Thyroid gland (tissue), 4 donors: ENCODE measurements at places on chromosomes 5 and 9.
A peak's percentile ranks its signal among the peaks of the same experiment; 100 is the strongest.

- no peak for DNase-seq
Observed at GRCh38 chr5:113574417-113574816, 60.9 kb downstream of the YTHDC2 start.

DNA sequence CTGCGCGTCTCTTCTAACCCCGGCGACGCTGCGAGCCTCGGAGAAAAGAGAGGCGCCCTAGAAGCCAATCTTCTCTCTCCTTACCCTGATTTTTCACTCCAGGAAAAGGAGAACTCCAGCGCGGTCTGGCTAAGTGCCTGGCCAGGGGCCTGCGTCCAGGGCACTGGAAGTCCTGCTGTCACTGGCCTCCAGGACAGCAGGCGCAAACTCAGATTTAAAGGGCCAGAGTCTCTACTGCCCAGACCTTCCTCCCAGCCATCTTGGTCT is 553 bp upstream of the FOXB2 start:
- DNase-seq, result no peak

GRCh38 chr5:127878174-127878750 is 175.1 kb downstream of the CCDC192 start:
- DNase-seq, result peak; percentile 8

DNA sequence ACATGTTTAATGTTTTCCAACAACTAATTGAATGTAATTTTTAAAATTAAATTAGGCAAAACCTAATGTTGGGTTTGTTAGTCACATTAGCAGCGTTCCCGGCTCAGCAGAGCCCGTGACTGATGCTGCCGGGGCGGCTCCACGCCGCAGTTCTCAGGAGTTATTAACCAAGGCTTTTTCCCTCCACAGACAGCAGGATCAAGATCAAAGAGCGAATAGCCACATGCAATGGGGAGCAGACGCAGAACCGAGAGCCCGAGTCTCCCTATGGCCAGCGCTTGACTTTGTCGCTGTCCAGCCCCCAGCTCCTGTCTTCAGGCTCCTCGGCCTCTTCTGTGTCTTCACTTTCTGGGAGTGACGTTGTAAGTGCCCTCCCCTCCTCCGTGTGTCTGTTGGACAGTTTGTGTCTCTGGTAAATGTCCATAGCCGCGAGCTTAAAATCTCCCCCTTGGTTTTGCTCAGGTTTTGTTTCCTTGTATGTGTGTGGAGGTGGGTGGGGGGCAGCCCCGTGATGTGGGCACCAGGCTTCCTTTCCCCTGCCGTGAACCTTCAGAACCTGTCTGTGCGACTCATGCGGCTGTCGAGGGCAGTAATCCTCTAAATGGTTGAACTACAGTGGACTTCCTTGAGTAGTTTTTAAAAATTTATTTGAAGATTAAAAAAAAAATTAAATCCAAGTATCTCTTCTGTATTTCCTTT is 37.1 kb downstream of the TENT4A start:
- DNase-seq, result no peak

DNA sequence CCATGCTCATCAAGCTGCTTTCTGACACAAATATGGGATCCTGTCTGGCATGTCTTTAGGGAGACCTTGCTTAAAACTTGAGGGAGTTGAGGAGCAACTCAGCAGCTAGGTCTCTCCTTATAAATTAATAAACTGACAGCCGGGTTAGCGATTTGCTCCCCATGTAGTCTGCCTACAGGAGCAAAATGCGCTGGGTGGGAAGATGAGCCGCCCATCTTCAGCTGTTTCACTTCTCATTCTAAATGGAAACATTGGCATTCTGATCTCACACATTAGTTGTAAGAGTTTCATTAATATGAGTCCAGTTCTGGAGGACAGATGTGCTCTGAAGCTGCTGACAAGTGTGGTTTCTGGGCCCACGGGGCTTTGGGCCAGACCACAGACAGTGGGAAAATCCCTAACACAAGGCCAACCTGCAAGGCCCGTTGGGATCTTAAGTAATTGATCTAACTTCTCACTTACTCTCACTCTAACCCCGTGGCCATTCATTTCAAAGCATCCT is 197.0 kb downstream of the MCTP1 start:
- no peak for DNase-seq

DNA sequence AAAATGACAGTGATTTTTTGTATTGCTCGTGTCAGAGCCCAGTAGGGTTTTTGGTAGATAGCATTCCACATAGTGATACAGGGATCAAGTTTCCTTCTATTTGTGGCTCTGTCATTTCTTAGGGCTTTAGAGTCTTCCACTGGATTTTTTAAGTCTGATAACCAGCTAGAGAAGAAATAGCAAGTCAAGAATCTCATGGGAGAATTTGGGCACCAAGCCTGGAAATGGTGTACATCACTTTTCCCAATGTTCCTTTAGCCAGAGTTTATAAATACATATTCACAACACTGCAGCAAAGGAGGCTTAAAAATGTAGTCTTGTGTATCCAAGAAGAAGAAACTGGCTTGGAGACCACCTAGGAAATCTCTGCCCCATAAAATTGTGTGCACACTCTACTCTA is 647.1 kb upstream of the KLF4 start:
- DNase-seq, result no peak

DNA sequence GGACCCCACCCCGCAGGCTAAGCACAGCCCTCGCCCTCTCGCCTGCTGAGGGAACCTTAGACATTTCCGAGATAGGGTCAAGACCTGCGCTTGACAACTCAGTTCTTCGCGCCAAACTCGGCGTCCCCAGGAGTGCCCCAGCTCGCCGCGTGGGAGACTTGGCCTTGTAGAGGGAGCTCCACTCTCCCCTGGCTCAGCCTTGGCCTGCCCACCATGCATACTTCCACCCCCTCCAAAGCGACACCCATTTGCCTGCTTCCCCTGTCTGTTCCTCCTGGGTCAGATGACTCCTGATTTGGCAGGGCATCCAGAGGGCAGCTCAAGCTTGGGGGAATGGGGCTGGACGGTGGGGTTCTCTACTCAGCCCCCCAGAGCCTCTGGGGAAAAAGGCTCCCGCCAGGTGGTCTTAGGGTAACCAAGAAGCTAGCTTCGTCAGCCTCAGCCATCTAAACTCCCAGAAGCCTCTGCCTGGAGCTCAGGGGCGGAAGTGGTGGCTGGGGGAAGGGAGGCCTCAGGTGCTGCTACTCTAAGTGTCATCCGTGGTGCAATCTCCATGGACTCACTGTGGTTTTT is 560 bp downstream of the DOCK2 start:
- peak; percentile 6 for DNase-seq

DNA sequence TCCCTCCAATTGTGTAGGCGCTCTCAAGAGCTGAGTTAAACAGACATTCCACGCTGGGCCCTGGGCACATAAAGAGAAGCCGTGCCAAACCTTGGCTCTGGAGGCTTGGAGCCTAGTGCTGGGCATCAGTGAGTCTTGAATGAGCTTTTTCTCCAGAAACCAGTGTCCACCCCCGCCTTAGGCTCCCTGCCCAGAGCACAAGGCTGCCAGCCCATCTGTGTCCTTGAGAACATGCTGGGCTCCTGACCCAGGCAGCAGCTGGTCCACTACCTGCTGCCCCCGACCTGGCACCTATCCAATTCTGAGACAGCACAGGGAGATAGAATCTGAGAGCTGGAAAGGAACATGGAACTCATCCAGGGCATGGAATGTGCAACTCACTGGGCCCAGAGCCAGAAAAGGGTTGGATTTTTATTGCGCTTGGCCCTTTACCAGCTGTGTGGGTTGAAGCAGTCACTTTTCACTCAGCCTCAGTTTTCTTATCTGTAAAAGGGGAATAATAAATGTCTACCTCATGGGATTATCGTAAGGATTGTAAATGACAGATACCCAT is 92.4 kb upstream of the CPLX2 start:
- peak; percentile 88 for DNase-seq

GRCh38 chr9:6383551-6384225 is 29.3 kb upstream of the UHRF2 start:
- no peak for DNase-seq

- DNase-seq, result no peak
Observed at GRCh38 chr5:42502613-42503470, 79.6 kb downstream of the GHR start.

DNA sequence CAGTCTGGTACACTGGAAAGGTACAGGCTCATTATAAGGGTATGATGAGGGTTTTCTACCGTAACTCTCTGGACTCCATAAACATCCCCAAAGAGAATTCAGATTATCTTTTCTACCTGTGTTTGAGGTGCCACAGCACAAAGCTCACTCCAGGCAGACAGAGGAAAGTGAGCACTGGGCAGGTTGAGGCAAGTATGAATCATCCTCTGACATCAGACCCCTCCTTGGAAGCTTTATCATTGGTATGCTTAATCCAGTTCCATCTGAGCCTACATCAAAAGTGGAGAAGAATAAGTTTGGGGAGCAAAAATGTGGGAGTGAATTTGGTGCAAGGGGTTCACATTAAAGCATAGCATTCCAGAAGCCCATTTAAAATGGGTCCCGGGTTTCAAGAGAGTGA is 21.7 kb downstream of the C9orf152 start:
- no peak for DNase-seq

DNA sequence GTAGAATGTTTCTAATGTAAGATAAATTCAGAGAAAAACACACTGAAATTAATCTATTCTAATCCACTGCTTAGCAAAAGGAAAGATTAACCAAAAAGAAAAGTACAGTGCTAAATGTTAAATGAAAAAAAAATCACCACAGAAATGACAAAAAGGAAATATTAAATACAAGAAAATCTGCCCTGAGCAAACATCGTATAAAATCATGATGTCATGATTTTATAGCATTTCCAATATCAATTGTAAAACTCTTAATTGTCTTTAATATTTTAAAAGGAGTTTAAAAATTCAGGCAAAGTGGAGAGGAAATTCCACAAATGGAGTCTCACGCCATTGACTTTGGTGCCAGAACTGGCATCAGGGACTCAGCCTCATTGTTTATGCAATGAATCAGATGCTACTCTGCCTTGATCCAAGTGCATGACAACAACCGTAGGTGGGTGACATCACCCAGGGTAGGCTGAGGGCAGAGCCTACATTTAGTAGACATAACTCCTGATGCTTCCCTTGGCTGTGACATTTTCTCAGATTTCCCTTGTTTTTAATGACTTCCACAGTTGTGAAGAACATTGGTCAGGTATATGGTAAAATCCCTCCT is 696.8 kb downstream of the SEMA5A start:
- no peak for DNase-seq

- no peak for DNase-seq
Observed at GRCh38 chr9:96204853-96205252, 97.1 kb downstream of the HSD17B3 start.

GRCh38 chr5:63822614-63823013 is 139.6 kb downstream of the HTR1A start:
- no peak for DNase-seq

- no peak for DNase-seq
Observed at GRCh38 chr9:89623925-89624420, 19.2 kb downstream of the GADD45G start.

DNA sequence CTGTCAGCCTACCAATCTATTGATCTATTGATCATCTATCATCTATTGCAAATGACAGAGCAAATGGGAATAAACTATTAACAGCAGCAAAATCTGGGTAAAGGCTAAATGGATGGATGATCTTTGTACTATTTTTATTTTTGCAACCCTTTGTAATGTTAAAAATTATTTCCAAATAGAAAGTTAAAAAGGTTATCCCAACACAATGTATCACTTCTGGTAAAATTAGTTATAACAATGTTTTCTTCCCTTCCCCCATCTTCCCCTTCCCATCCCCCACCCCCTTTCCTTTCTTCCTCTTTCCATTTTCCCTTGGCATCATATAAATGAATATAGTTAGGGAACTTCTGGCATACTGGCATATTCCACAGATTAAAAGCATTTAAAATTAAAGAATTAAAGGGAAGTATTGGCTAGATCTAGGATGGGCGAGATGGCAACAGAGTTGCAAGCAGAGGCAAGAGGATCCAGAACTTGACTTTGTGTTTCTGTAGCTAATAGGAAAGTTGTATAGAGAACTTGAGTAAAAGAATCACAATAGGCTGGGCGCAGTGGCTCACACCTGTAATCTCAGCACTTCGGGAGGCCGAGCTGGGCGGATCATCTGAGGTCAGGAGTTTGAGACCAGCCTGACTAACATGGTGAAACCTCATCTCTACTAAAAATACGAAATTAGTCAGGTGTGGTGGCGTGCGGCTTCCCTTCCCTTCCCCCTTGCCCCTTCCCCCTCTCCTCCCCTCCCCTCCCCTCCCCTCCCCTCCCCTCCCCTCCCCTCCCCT is 66.6 kb upstream of the TAF11L2 start:
- no peak for DNase-seq

DNA sequence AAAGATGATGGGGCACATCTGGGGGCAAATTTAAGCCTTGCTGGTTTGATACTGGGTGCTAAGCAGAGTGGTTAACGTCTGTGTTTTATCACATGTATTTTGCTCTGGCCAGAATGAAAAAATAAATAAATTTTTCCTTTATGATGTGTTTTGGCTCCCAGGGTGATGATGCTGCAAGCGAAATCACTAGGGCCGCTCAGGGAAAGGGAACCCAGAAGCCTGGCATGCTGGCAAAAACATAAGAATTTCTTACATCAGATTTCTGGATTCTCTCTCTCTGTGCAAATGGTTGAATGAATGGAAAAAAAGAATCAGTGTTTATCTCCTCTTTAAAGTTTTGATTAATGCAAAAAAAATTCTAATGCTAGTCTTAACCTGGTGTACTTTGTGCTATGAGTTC is 1975.2 kb upstream of the C9orf72 start:
- DNase-seq, result no peak

DNA sequence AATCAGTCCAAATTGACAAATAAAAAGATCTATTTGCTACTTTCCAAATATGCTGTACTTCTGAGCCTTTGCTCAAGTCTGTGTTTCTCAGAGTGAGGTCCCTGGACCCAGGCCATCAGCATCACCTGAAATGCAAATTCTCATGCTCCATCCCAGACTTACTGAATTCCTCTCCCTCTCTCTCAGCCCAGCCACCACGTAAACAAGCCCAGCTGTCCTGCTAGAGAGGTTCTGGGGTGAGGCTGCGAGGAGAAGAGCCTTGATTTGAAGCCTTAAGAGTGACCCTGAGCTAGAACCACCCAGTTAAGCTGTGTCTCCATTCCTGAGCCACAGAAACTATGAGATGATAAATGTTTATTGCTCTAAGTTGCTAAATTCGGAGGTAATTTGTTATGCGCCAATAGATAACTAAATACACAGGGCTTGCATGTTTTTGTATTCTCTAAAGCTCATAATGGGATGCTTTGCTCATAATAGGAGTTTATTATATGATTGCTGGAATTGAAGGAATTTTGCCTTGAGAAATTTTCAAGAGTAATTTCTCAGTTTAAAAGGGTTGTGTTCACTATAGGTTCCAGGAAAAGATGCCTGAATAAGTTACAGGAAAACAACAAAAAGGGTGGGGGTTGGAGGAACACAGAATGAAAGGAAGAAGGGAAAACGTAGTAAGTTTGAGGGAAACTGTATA is 98.9 kb upstream of the SPATA31D4 start:
- DNase-seq, result no peak
